ENCODE measurements at places on chromosomes 1 and 21.

DNA sequence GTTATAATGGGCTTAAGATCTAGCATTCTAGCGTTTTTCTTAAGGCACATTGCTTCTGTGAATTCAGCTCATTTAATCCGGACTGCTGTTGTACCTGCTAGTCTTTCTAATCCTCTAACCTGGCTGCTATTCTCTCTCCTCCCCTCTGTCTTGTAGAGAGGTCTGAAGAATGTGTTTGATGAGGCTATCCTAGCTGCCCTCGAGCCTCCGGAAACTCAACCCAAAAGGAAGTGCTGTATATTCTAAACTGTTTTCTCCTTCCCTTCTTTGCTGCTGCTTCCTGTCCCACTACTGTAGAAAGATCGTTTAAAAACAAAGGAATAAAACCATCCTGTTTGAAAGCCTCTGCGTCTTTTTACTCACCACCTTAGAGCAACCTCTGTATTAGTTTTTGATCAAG, 37.3 kb downstream of the CDC42 start:
- no peak for DNase-seq

DNA sequence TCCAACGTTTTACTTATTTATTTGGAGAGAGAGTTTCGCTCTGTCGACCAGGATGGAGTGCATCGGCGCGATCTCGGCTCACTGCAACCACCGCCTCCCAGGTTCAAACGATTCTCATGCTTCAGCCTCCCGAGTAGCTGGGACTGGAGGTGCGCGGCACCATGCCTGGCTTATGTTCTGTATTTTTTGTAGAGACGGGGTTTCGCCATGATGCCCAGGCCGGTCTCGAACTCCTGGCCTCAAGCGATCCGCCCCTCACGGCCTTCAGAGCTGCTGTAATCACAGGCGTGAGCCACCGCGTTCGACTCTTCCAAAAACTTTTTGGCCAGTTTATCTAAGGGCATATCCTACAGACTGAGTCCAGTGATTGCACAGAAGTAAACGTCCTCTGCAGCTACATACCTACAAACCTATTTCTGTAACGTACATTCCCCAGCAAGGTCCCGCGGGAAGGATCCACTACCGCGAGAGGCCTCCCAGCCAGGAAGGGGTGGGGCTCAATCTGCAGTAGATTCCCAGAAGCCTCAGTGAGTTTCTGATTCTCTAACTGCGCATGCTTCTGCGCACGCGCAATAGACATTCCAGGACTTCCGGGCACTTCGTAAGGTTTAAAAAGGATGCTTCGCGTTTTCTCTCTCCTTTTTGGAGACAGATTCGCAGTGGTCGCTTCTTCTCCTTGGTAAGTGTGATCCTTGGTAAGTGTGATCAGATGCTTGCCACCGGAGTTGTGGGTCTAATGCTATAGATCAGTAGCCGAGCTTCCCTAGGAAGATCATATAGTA, at the start of gene RCC1:
RCC1 (plus strand) TSS at position 638 of the 782 bp plus-strand sequence. CDS start 23,824 bp downstream, outside the sequence.
- peak; percentile 85 for DNase-seq

DNA sequence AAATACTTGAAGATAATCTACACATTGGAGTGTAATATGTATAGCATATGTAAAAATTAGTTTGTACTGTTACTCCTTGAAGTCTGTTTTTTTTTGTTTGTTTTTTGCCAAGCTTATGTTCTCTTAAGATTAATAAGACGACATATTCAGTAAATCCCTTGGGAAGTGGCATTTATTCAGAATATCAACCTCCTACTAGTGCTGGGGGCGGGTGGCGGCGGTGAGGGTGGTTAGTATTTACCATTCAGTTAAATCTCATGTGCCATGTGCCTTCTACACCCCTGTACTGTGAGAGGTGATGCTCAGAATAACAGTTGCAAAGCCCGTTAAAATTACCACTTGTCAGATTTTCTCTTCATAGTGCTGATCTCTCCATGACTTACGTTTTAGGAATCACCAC, 3.0 kb downstream of the BACH1 start:
- DNase-seq, result no peak

DNA sequence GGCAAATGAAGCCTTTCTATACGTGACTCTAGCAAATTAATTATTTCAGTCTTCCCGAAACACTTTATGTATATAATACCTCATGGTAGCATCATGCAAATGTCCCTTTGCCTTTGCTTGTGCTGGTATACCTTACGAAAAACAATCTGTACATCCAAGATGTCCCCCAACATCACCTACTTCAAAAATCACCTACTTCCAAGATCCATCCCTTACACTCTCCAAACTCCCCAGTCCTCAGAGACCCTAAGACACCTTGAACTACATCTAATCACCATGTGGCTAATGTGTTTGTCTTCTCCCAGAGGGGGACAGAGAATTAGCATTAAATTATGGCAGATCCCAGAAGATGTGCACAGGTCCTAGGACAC, 46.5 kb upstream of the CRNN start:
- no peak for DNase-seq

DNA sequence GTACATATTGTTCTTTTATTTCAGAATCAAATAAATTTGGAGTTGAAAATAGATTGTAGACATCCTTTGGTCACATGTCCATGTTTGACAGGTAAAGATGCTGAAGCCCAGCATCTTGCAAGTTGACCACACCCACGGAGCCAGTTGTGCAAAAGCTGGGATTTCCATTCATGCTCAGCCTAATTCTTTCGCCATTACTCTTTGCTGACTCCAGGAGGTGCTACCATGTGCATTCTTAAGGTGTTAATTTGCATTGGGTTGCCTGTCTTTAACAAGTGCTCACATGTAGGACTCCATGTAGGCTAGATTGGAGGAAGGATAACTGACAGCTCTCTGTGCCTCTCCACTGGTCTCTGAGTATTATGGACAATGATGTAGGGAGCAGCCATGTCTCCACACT, 660.7 kb downstream of the LMO4 start:
- DNase-seq, result no peak

GRCh38 chr21:18602711-18603110, 199.1 kb upstream of the TMPRSS15 start:
- no peak for DNase-seq

GRCh38 chr1:34924759-34925555, 4.5 kb downstream of the DLGAP3 start:
- DNase-seq, result peak; percentile 43

DNA sequence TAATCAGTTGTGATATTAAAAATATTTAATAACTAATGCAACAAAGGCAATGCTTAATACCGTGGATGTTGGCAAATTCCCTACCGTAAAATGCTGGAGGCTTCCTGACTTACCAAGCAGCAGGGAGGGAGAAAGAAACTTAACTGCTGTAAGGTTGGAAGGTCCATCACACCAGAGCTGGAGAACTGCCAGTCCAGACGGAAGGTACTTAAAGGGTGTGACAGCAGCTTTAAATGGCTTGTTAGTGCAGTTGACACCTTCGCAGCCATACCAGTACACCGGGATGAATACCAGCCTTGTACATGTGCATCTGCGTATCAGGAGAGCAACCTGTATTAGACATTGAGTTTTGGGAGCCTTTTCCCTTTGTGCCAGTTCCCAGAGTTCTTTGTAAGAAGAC, 269.5 kb upstream of the NCAM2 start:
- DNase-seq, result no peak

- DNase-seq, result no peak
Observed at GRCh38 chr1:206067486-206068227, 14.7 kb downstream of the RHEX start.

- no peak for DNase-seq
Observed at GRCh38 chr1:115757326-115757725, 11.2 kb downstream of the CASQ2 start.

GRCh38 chr1:59006289-59006658, 222.4 kb upstream of the JUN start:
- DNase-seq, result no peak

GRCh38 chr1:109112056-109112651, 1.8 kb upstream of the ELAPOR1 start:
- no peak for DNase-seq

DNA sequence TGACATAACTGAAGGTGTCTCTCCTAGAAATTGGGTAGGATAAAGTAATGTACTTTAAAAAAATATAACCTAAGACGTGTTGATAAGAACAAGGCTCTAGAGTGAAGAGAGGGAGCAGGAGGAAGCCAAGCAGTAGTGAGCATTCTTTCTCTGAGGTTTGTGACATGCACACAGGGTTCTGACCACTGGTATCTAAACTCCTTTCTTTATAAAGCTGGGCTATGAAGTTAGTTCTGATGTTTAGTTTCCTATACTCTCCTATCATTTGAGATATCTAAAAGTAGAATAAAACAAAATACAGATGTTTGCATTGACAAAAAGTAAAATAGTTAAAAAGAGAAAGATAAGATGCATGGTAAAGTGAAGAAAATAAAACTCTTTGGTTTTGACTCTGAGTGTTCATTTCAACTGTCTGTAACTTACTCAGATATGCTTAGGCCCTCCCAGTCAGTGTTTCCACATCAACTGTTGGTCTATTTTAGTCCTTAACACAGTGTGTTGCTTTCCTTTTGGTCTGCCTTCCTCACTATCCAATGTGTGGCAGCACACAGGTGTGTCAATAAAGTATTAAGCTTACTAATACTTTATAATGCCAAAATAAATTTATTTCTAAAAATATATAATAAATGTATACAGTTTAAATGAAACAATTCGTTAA, 543.5 kb downstream of the PTPRC start:
- DNase-seq, result no peak

- no peak for DNase-seq
Observed at GRCh38 chr1:60228041-60228491, 154.5 kb upstream of the C1orf87 start.

DNA sequence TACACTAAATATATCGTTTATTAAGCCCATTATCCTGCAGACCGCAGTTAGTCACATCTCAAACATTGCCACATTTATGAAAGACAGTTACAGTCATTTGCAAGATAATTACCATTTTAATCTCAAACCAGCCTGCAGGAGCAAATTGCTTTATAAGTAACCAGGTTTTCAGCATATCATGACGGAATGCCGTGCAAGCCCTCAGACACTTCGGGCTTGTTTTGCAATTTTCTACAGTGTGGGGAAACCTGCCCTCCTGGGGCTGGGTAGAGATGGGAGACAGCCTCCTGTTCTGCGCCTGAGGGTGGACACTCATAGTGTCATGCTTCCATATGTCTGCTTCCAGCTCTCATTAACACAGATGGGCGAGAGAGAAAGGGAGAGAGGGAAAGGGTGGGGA, 563.9 kb downstream of the NPHP4 start:
- no peak for DNase-seq

GRCh38 chr1:57468641-57469523, 45.0 kb upstream of the DAB1 start:
- no peak for DNase-seq

DNA sequence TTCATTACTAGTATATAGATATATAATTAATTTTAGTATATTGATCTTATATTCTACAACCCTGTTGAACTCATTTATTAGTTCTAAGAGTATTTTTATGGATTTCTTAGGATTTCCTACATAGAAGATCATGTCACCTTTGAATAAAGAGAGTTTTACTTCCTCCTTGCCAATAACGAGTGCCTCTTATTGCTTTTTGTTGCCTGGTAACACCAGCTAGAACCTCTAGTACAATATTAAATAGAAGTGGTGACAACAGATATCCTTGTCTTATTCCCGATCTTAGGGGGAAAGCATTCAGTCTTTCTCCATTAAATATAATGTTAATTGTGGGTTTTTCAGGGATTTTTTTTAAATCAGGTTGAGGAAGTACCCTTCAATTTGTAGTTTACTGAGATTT, 40.8 kb downstream of the WNT2B start:
- DNase-seq, result no peak

GRCh38 chr21:38869946-38870345, 64.2 kb downstream of the ETS2 start:
- DNase-seq, result no peak

GRCh38 chr21:31354604-31355443, 10.8 kb upstream of the TIAM1 start:
- peak; percentile 48 for DNase-seq

GRCh38 chr1:158830074-158830677, 975 bp upstream of the MNDA start:
- DNase-seq, result no peak

DNA sequence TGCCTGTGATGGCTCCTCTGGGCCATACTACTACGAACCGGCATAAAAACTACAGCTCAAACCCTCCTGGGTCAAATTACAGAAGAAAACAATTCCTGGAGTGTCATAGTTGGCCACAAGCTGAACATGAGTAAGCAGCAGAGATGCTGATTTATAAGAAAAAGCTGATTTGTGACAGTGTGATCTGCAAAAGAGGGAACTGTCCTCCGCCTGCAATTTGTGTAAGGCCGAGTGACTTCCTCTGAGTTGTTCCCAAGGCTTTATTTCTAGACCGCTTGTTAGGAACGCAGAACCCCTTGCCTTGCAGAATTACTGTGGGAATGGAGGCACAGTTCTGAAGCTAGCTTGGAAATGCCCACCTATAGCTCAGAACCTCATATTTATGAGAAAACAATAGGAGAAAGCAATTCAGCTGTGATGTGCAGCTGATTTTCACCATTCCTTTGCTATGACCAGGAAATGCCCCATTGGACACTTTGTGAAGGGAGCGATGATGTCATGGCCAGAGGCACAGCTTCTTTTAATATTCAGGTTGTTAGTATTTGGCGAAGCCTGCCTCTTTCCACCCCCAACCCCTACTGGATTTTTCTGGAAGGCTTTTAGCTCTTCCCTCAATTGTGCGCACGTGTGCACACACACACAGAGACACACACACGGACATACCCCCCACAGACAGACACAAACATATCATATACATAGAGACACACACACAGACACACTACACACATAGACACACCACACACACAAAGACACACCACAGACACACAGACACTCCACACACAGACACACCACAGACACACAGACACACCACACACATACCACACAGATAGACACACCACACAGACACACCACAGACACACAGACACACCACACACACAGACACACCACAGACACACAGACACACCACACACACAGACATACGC, 47.6 kb downstream of the IER5 start:
- DNase-seq, result no peak

DNA sequence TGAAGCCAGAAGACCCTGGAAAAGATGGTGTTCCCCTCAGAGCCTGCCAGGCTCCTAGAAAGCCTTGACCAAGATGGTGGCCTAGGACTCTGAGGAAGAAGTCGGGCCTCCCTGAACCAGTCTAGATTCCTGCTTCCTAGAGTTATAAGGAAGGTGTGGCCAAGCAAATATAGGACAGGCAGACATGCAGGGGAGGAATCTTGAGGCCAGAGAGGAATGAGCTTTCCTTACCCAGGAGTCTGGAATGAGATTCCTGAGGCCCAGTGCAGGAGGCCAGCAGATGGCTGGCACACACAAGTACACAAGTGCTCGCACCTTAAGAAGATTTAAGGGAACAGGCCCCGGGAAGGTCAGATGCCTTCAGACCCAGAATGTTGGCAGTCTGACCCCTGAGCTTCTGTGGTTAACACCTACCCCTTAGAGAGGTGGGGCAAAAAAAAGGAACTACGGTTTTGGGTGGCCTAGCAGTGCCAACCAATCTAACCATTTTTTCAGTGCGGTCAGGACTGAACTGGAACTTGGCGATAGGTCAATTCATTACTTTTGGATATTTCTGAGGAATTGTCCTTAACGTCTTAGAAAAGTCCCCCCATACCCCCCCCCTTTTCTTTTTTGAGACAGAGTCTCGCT, 73.3 kb downstream of the MDM4 start:
- DNase-seq, result no peak

- no peak for DNase-seq
Observed at GRCh38 chr1:177857285-177857684, 112.6 kb downstream of the SEC16B start.

GRCh38 chr1:39139723-39140360, 64.7 kb upstream of the MACF1 start:
- DNase-seq, result no peak
